Liver (tissue), 10 donors: ENCODE measurements at places on chromosomes 12 and 14.

- peaks cover 3% of the 10 kb centered on the region for H3K36me3 ChIP-seq
- no peak overlapping the region for H3K4me3 ChIP-seq
- H3K27me3 ChIP-seq, result no peaks in the 10 kb centered on the region
- H3K27ac ChIP-seq, result no peak overlapping the region
- H3K4me1 ChIP-seq, result no peaks in the 10 kb centered on the region
- no peak for DNase-seq
These were observed 176.6 kb downstream of the FOXN3 start for GRCh38 chr14:89240414-89240813.

GRCh38 chr14:100152091-100152490, 7.4 kb downstream of the DEGS2 start:
- H3K36me3 ChIP-seq, result no peaks in the 10 kb centered on the region
- H3K4me1 ChIP-seq, result no peaks in the 10 kb centered on the region
- no peaks in the 10 kb centered on the region for H3K27me3 ChIP-seq
- no peak overlapping the region for H3K4me3 ChIP-seq

DNA sequence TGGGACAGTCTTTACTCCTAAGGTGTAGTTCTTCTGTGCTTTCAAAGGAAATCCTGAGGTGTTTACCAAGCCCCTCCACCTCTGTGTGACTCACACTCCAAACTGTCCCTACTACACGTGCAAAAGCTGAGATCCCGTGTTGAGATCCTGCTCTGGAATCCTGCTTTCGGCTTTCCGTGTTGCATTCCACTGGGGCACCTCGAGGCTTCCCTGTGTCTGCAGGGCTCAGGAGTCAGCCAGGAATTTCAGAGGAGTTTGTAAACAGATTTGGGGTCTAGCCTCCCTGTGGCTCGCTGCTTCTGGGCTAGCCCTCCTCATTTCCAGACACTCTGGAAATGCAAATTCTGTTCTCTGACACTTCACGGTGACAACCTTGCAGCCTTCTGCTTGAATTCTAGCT, 48.4 kb downstream of the CACNA2D4 start:
- DNase-seq, result peak; percentile 9
- no peaks in the 10 kb centered on the region for H3K4me1 ChIP-seq
- H3K27me3 ChIP-seq, result no peaks in the 10 kb centered on the region
- no peak overlapping the region for H3K27ac ChIP-seq

GRCh38 chr12:65306366-65307168, 28.1 kb downstream of the MSRB3 start:
- H3K36me3 ChIP-seq, result no peaks in the 10 kb centered on the region
- DNase-seq, result no peak
- H3K27me3 ChIP-seq, result no peaks in the 10 kb centered on the region
- peaks cover 6% of the 10 kb centered on the region for H3K4me1 ChIP-seq
- H3K4me3 ChIP-seq, result no peak overlapping the region
- H3K27ac ChIP-seq, result no peak overlapping the region

DNA sequence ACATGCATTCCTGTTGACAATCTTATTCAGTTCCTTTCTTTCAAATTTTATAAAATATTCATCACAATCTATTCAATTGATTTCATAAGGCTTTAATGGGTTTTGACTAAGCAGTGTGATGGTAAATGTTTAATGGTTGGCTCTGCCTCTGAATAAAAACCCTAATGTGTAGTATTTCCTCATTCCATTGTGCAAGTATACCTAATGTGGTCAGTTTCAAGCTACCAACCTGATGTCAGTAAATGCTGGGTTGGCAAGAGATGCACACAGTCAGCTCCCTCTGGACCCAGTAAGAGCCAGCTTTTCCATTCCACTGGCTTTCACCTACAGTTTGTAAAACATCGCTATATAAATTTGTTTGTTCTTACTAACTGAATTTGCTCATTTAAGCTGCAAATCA, 53.9 kb downstream of the METTL25 start:
- H3K27me3 ChIP-seq, result no peaks in the 10 kb centered on the region
- H3K4me1 ChIP-seq, result no peaks in the 10 kb centered on the region
- H3K36me3 ChIP-seq, result no peaks in the 10 kb centered on the region
- no peak overlapping the region for H3K27ac ChIP-seq
- H3K4me3 ChIP-seq, result no peak overlapping the region

GRCh38 chr12:126782083-126782482, 1484.9 kb upstream of the TMEM132C start:
- H3K27ac ChIP-seq, result no peak overlapping the region
- no peaks in the 10 kb centered on the region for H3K4me1 ChIP-seq
- no peaks in the 10 kb centered on the region for H3K36me3 ChIP-seq
- H3K27me3 ChIP-seq, result no peaks in the 10 kb centered on the region
- DNase-seq, result no peak

DNA sequence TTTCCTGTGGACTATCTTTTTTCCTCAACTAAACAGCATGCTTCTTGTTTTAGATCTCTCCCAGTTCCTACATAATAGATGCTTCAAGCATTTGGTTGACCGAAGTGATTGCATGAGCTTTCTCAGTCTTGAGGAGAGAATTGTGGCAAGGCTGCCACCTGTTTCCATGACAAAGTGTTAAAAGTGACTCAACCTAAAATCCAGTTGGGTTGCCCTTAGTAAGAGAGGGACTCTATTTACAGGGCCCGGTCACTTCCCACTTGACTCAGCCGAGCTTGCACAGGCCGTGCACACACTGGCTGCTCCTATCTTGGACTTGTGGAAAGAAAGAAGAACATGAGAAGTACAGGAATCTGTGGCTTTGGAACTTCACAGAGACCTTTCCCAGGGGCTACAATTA, 2.1 kb upstream of the B4GALNT3 start:
- peaks cover 3% of the 10 kb centered on the region for H3K27me3 ChIP-seq
- no peak for DNase-seq
- H3K27ac ChIP-seq, result no peak overlapping the region

DNA sequence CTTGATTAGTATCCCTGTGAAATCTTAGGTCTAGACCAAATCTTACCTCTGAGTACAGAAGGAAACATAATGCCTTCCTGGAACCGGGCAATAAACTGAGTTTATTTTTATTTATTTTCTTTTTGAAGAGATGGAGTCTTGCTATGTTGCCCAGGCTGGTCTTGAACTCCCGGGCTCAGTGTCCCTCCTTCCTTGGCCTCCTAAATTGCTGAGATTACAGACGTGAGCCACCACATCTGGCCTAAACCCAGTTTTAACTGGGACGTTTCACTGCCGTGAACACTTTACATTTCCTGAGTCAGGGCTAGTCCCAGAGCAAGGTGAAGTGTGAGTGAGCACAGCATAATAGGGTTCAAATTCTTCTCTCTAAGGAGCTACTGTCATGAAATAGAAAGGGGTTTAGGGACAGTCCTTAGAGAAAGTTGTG, 671 bp downstream of the GUCY2C start:
- no peaks in the 10 kb centered on the region for H3K36me3 ChIP-seq
- no peaks in the 10 kb centered on the region for H3K27me3 ChIP-seq
- H3K4me3 ChIP-seq, result no peak overlapping the region
- H3K27ac ChIP-seq, result no peak overlapping the region
